HFFc6 (cell line): ENCODE measurements at places on chromosomes 12 and 14.

GRCh38 chr14:39558525-39558924 is 126.3 kb upstream of the FBXO33 start:
- no peak for DNase-seq

DNA sequence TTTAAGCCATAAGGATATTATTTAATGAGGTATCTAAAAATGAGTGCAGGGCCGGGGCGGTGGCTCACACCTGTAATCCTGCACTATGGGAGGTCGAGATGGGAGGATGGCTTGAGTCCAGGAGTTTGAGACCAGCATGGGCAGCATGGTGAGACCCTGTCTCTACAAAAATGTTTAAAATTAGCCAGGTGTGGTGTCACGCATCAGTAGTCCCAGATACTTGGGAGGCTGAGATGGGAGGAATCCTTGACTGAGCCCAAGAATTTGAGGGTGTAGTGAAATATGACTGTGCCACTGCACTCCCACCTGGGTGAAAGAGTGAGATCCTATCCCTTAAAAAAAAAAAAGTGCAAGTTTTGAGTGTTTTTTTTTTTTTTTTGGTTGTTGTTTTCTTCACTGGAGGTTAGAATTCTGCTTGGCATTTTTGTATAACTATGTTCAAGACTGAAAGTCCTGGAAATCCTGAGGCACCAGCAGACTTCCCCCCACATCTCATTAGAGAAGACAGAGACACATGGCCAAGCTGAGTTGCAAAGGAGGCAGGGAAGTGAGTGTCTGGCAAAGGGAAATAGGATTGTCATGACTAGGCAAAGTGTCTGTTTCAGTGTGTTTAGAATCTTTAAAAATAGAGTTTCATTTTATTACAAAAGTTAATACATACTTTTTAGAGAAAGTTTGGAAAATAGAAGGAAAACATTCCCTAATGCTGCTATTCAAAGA is 53.5 kb upstream of the DUSP6 start:
- DNase-seq: no peak

DNA sequence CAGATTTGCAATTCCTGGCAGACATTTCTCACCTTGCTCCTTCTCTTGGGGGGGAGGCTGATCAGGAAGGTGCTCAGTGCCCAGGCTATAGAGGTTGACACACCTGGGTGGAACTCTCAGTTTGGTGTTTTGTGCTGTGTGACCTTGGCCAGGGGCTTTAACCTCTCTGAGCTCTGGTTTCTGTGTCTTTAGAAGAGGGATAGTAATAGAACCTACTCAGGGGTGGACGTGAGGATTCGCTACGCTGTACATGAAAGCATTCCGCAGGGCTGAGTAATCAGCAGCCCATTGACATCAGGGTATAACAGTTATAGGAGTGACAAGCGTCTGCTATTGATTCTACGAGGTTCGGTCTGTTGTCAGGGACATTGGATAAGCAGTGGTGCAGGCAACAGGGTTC is 98.1 kb downstream of the PHETA1 start:
- DNase-seq: no peak

DNA sequence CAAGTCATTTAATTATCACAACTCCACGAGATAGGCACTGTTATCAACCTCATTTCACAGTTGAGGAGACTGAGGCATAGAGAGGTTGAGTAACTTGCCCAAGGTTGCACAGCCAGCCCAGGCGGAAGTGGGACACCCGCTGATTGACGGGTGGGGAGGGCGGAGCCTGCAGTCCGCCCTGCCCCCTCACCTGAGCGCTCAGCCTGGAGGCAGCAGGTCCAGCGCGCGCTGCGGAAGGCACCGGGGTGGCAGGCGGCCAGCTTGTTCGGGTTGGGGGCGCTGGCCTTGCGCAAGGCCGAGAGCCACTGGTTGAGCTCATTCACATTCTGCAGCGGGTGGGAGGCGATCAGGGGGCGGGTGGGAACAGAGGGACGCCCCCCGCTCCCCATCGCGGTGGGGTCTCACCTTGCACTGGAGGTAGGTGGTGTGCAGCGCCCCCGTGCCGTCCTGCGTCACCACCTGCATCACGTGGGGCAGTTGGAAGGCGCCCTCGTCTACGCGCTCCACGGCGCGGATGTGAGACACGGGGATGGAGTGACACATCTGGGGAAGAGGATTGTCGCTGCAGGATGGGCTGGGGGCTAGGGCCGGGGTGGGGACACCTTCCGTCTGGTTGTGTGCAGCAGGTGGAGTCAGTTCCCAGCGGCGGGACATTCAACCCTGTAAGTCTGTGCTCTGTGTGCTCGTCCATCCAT is 31.7 kb downstream of the RASAL1 start:
- DNase-seq: no peak

DNA sequence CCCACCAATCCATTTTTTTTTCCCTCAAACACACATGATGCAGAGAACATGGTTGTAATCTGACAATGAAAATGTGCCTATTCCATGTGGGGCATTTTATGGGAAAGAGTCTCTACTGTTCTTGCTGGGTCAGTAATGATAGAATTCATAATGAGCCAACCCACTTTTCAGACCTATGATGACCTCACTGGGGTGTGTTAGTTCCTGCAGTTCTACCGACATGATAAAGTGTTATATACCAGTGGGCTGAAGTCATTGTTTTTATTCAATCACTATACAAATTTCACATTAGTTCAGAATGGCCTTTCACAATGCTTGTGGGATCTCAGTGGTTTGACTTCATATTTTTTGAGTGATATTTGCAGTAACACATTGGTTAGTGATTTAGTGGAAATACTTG is 47.5 kb downstream of the PPFIBP1 start:
- peak; percentile 79 for DNase-seq

- DNase-seq: no peak
These were observed 183.1 kb downstream of the PHLDA1 start for GRCh38 chr12:75848431-75848925.

- peak; percentile 15 for DNase-seq
These were observed 311.7 kb upstream of the FKBP4 start for GRCh38 chr12:2482938-2483660.

DNA sequence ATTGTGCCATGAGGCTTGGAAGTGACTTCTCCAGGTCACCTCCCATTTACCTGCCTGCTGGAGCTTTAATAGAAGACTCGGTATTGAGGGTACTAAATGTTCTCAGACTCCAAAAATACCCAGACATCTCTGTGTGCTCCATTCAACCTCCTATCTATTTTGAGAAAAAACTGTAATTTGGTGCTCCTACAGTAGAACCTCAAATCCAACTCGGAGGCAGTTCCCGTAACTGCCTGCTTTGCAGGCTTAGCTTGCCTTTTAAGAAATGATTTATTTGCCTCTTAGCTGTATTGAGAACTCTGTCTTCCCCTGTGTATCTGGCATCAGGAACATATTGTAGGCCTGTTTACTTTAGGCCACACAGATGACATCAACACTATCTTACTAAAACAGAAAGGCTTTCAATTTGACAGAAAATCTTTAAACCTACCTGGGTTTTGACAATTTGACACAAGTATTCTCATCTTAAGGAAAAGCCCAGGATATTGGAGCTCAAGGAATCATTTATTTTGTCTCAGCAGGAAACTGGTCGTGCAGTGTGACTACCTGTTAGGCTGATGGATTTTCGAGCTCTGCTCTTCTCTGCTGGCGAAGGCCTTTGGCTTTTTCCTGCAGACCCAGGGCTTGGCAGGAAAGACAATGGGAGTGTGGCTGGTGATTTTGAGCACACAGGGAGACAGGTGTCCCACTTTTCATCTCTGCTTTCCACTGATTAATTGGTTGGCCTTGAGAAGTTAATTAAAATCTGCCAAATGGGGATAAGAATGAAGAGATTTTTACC is 314.8 kb downstream of the SNAPC1 start:
- no peak for DNase-seq
